Activated CD4-positive, alpha-beta T cell treated with anti-CD3 and anti-CD28 coated beads, Interleukin-2, amount 10 ng/mL, durations not matched to agents 24 days and 14 days (primary cell): ENCODE measurements at places on chromosomes 16 and 17. TPM values are rescaled to one million over a fixed set of nuclear protein-coding genes. Genes with fewer than 3 reads are reported as not detected.

GRCh38 chr17:15744074-15744676, 12.1 kb downstream of the TBC1D26 start:
- H3K4me3 ChIP-seq, result no peak overlapping the region
- H3K4me1 ChIP-seq, result no peaks in the 10 kb centered on the region

GRCh38 chr16:85395913-85396878, 216.9 kb upstream of the GSE1 start:
- H3K27me3 ChIP-seq, result no peaks in the 10 kb centered on the region
- H3K4me3 ChIP-seq, result no peak overlapping the region
- no peak for DNase-seq
- no peak overlapping the region for H3K27ac ChIP-seq
- no peaks in the 10 kb centered on the region for H3K4me1 ChIP-seq
- no peaks in the 10 kb centered on the region for H3K36me3 ChIP-seq

DNA sequence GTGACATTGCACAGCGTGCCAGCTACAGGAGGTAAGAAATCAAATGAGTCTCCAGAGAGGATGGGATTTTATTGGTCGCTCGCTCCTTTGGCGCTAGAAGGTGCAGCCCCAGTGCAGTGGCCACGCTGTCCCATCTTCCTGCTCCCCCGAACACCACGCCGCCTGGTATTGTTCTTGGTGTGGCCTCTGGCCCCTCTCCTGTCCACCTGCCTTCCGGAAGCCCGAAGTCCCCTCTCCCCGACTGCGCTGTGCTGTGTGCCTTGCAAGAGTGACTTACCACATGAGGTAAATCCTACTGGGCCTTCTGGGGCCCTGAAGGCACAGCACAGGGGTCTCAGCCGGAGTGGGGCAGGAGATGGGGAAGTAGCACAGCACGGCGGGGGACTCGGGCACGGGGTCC, 58.2 kb downstream of the MARCHF10 start:
- peaks cover 5% of the 10 kb centered on the region for H3K27me3 ChIP-seq
- no peak overlapping the region for H3K4me3 ChIP-seq
- no peaks in the 10 kb centered on the region for H3K36me3 ChIP-seq

DNA sequence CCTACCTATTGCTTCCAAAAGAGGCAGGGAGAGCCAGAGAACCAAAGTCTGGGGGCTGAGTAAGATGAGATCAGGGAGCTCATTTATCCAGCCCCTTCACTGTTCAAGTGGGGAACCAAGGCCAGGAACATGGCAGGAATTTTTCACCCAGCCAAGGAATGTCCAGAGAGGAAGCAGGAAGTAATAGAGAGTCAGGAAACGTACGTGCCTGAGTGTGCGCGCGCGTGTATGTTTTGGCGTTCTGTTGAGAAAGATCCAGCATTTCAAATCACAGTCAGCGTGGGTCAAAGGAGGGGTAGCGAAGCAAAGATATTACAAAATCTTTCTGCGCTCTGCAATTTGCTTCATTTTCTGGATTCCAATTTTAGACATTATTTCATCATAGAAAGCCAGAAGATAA, 41.9 kb upstream of the WSCD1 start:
- no peak overlapping the region for H3K4me3 ChIP-seq
- no peaks in the 10 kb centered on the region for H3K36me3 ChIP-seq
- H3K4me1 ChIP-seq, result no peaks in the 10 kb centered on the region
- DNase-seq, result no peak
- peaks cover 10% of the 10 kb centered on the region for H3K27me3 ChIP-seq
- no peak overlapping the region for H3K27ac ChIP-seq

- no peak for DNase-seq
- H3K36me3 ChIP-seq, result no peaks in the 10 kb centered on the region
- H3K4me3 ChIP-seq, result no peak overlapping the region
- H3K27me3 ChIP-seq, result no peaks in the 10 kb centered on the region
- H3K4me1 ChIP-seq, result peaks cover 19% of the 10 kb centered on the region
These were observed 66.2 kb downstream of the IRF8 start for GRCh38 chr16:85965125-85965524.

- DNase-seq, result no peak
- no peaks in the 10 kb centered on the region for H3K36me3 ChIP-seq
- no peak overlapping the region for H3K27ac ChIP-seq
- peaks cover 4% of the 10 kb centered on the region for H3K4me1 ChIP-seq
- H3K27me3 ChIP-seq, result peaks cover 2% of the 10 kb centered on the region
These were observed 16.2 kb downstream of the KRABD2 start for GRCh38 chr17:8360260-8360659.

- peak; percentile 59 for DNase-seq
- H3K4me3 ChIP-seq, result no peak overlapping the region
- H3K27me3 ChIP-seq, result peaks cover 15% of the 10 kb centered on the region
These were observed 203.9 kb downstream of the CEP112 start for GRCh38 chr17:65987988-65988387.

GRCh38 chr17:47197821-47198220, 8.7 kb upstream of the CDC27 start:
- H3K27ac ChIP-seq, result no peak overlapping the region
- H3K27me3 ChIP-seq, result peaks cover 8% of the 10 kb centered on the region
- peaks cover 13% of the 10 kb centered on the region for H3K4me1 ChIP-seq
- H3K36me3 ChIP-seq, result no peaks in the 10 kb centered on the region
- no peak overlapping the region for H3K4me3 ChIP-seq

GRCh38 chr16:49464093-49464492, 90.5 kb downstream of the C16orf78 start:
- H3K4me1 ChIP-seq, result peaks cover 28% of the 10 kb centered on the region
- peaks cover 7% of the 10 kb centered on the region for H3K27me3 ChIP-seq
- peak overlapping the region; percentile 36 for H3K4me3 ChIP-seq
- H3K27ac ChIP-seq, result peak overlapping the region; percentile 57
- no peaks in the 10 kb centered on the region for H3K36me3 ChIP-seq

DNA sequence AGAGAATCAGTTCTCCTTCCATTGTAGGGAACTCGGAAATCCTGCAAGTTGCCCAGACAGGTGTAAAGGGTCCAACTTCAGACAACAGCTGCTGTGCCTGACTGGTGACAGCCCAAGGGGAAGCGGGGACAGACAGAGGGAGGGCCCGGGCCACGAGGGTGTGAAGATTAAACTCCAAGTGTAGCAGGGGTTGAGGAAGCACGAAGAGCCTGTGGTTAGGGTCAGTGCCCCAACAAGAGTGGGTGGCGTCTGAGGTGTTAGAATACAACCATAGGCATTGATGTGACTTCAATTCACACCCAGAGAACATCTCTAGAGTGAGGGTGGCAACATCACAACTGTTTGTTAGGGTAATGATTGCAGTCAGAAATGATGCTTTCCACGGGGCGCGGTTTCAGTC, 39.1 kb downstream of the ASPA start:
- no peaks in the 10 kb centered on the region for H3K36me3 ChIP-seq
- no peaks in the 10 kb centered on the region for H3K4me1 ChIP-seq
- H3K4me3 ChIP-seq, result no peak overlapping the region

DNA sequence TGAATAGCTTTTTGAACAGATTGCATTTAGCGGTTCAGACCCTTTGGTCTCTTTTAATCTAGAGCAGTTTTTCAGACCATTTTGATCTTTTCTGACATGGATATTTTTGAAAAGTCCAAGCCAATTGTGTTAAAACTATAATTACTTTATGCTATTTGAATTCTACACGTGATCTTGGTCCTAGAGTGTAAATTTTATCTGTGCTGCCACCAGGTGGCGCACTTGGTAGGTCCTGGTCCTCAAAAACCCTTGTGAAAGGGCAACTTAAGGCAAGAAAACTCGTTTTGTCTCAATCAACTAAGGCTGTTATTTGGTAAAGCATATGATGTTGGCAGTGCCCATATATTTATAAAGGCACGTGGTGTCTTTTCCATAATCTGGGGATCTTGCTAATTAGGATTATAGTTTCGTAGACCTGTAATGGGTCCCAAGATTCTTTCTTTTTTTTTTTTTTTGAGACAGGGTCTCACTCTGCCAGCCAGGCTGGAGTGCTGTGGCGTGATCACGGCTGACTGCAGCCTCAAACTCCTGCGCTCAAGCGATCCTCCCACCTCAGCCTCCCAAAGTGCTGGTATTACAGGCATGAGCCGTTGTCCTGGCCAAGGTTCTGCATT, 43.9 kb upstream of the TEX2 start:
- peak; percentile 89 for DNase-seq
- no peaks in the 10 kb centered on the region for H3K36me3 ChIP-seq
- peaks cover 4% of the 10 kb centered on the region for H3K4me1 ChIP-seq
- H3K27ac ChIP-seq, result no peak overlapping the region
- H3K27me3 ChIP-seq, result no peaks in the 10 kb centered on the region

DNA sequence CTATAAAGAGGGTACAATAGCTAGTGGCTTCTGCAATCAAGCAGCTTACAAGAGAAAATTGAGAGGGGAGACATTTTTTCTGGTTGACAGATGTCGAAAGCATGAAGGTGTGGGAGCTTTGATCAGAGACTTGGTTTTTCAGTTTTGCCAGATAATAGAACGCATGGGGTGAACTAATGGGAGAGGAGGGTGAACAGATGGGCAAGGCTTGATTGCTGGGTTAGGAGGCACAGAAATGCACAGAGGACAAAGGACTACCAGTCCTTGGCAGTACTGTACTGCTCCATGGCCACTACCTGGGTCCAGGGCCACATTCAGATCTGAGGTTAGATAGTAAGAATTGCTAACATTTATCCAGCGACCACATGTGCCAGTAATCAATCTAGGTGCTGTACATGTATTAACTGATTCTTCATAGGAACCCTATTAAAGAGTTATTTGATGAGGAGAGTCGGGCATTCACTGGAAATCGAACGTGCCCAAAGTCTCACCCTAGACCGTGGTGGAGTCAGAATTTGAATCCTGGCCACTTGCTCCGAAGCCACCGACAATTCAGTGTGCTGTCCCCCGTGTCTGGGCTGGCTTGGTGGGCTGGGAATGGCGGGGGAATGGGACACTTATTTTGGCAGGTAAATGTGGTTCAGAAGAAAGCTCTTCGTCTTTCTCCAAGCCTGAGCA, 873 bp upstream of the KSR1 start:
- no peak for DNase-seq
- peak overlapping the region; percentile 36 for H3K27ac ChIP-seq
- peaks cover 37% of the 10 kb centered on the region for H3K4me1 ChIP-seq
- peaks cover 17% of the 10 kb centered on the region for H3K36me3 ChIP-seq

GRCh38 chr16:88857728-88858339, 907 bp downstream of the TRAPPC2L start:
- H3K4me1 ChIP-seq, result peaks cover 17% of the 10 kb centered on the region
- peaks cover 22% of the 10 kb centered on the region for H3K36me3 ChIP-seq
- H3K4me3 ChIP-seq, result peak overlapping the region; percentile 99
- no peaks in the 10 kb centered on the region for H3K27me3 ChIP-seq
- H3K27ac ChIP-seq, result peak overlapping the region; percentile 94

- no peaks in the 10 kb centered on the region for H3K27me3 ChIP-seq
- DNase-seq, result no peak
- H3K27ac ChIP-seq, result no peak overlapping the region
- peaks cover 15% of the 10 kb centered on the region for H3K36me3 ChIP-seq
- H3K4me3 ChIP-seq, result no peak overlapping the region
These were observed 18.9 kb upstream of the PDK2 start for GRCh38 chr17:50076221-50076590.

DNA sequence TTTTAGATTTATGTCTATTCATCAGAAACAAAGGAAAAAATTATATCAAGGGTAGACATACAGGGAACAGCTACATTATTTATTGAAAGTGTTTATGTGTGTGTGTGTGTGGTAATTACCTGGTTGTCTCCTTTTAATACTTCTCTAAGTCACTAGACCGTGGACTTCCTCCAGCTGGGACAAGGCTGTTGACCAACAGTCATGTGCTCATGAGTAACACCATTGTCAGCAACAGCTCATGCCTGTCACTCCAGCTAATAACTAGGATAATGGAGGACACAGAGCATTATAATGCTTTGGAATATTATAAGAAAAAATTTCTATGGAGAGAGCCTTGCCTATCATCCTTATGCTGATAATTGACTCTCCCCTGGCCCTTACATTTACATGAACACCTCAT, 125.3 kb upstream of the SALL1 start:
- no peaks in the 10 kb centered on the region for H3K4me1 ChIP-seq
- no peaks in the 10 kb centered on the region for H3K36me3 ChIP-seq
- H3K27ac ChIP-seq, result no peak overlapping the region
- DNase-seq, result no peak
- no peak overlapping the region for H3K4me3 ChIP-seq

- DNase-seq, result no peak
- no peaks in the 10 kb centered on the region for H3K4me1 ChIP-seq
- no peaks in the 10 kb centered on the region for H3K27me3 ChIP-seq
- no peaks in the 10 kb centered on the region for H3K36me3 ChIP-seq
These were observed 94.9 kb downstream of the TOX3 start for GRCh38 chr16:52451971-52452421.

GRCh38 chr17:79800325-79801155, 3.7 kb upstream of the CBX8 start:
- H3K27me3 ChIP-seq, result peaks cover 47% of the 10 kb centered on the region
- DNase-seq, result peak; percentile 83
- H3K4me1 ChIP-seq, result peaks cover 44% of the 10 kb centered on the region
- H3K4me3 ChIP-seq, result peak overlapping the region; percentile 62
- H3K36me3 ChIP-seq, result peaks cover 20% of the 10 kb centered on the region

DNA sequence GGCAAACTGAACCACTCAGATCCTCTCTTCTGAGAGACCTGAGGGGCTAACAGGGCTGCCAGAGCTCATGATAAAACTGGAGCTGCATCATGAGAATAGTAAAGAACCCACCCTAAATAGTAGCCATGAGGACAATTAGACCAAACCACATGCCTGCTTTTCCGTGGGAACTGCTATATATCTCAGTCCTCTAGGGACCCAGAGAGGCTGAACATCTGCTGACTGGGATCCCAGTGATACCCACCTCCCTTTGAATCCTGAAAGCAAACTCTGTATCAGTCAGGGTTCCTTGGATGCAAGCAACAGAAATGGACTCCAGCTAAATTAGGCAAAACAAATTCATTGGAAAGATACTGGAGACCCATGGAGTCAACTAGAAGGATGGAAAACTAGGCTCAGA, 6.5 kb downstream of the MT1X start:
- no peak overlapping the region for H3K27ac ChIP-seq
- DNase-seq, result no peak
- peaks cover 6% of the 10 kb centered on the region for H3K36me3 ChIP-seq
- no peaks in the 10 kb centered on the region for H3K27me3 ChIP-seq
- peaks cover 4% of the 10 kb centered on the region for H3K4me1 ChIP-seq

GRCh38 chr17:51764387-51764971, 394.0 kb downstream of the CA10 start:
- H3K4me3 ChIP-seq, result no peak overlapping the region
- H3K36me3 ChIP-seq, result no peaks in the 10 kb centered on the region
- DNase-seq, result peak; percentile 83
- peaks cover 4% of the 10 kb centered on the region for H3K4me1 ChIP-seq

The DHRS7C gene
- not detected in 2 replicates for total RNA-seq

The HIGD1B gene
- total RNA-seq, result not detected in 2 replicates

The CD300H gene
- total RNA-seq, result not detected in 2 replicates

The PLEKHG4 gene
- 43.4 and 43.8 TPM in 2 replicates for total RNA-seq

The USP6 gene
- total RNA-seq, result 0.02 TPM in 2 replicates

The GP1BA gene
- not detected in 2 replicates for total RNA-seq

The MEIOB gene
- not detected in 2 replicates for total RNA-seq

The SRL gene
- total RNA-seq, result not detected in 2 replicates
